ENCODE measurements at places on chromosomes 1 and 21.

DNA sequence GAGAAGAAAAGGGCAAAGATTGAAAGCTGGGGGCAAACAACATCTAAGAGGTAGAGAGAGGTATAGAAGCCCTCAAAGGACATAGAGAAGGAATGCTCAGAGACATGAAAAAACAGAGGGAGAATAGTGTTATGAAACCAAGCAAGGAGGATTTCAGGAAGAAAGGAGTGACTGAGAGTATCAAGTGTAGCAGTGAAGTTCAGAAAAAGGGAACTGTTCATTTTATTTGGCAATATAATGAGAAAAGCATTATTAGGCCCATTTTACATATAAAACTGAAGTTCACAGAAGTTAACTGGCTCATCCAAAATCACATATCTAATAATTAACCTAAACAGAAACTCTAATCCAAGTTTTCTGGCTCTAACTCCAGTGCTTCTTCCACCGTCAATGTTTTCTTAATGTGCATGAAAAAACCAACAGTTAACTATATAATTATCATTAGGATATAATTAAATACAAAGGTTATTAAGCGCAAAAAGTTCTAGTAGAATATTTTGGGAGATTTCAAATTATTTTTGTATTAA, 17.7 kb downstream of the NEXN start:
- DNase-seq: no peak

DNA sequence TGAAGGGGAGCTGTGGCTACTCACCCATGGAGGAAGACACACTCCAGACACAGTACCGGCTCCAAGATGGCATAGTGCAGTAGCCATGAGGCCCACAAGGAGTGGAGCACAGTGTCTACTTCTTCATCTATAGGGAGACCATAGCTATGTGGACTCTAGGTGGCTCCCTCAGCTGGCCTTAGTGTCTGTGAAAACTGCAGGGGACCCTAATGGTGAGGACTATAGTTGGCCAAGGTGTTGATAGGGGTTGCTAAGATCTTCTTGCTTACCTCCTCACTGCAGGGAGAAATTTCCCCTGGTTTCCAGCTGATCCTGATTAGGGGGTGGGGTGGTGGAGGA, 58.9 kb downstream of the DIPK1A start:
- no peak for DNase-seq

DNA sequence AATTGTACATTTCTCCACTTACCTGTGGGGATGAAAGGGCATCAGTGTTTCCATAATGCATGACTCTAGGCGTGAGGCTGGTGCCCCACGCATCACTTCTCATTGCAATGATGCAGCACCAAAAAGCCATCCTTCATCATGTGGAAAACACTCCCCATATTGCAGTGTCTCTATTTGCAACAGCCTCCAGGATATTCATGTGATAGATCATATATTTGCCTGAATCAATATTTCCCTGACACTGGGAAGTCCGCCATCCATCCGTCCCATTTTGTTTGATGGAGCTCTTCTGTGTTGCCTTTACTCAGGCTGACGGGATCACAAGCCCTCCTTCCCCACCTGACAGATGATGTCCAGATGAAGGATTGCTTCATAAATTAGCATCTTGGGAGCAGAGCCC, 74.5 kb upstream of the CAMK1G start:
- no peak for DNase-seq

- DNase-seq: no peak
These were observed 14.1 kb upstream of the VWA5B1 start for GRCh38 chr1:20276485-20277159.

DNA sequence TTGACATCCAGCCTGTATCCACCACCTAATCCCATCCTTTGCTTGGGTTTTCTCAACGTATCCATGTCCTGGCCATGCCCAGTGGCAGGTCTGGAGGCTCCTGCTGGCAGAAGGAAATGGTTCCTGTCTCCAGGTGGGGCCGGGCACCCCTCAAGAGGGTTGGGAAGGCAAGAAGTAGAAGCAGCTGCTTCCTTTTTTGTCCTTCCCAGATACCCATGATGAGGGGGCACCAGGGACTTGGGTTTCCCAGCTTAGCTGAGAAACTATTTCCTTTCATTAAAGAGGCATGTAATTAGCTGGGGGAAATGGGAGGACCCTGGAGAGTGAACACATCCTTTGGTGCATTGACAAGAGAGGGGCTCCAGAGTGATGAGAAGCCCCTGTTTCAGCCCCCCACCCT, 21.1 kb upstream of the SLC45A3 start:
- no peak for DNase-seq
